ENCODE measurements at places on chromosomes 7 and 10. TPM values are rescaled to one million over a fixed set of nuclear protein-coding genes. Genes with fewer than 3 reads are reported as not detected.

RTKN2 gene
- 5.7 TPM for total RNA-seq

STARD3NL gene
- total RNA-seq: 46.3 TPM

NPTX2 gene
- total RNA-seq: 2.3 TPM

DNAH11 gene
- 3.0 TPM for total RNA-seq

AS3MT gene
- 8.0 TPM for total RNA-seq

PTPRZ1 gene
- 2.7 TPM for total RNA-seq

HOXA9 gene
- total RNA-seq: 61.6 TPM

SLC26A4 gene
- total RNA-seq: 3.2 TPM

Measured in metanephros (tissue), 2 donors.